ENCODE measurements at places on chromosomes 11 and 22.

DNA sequence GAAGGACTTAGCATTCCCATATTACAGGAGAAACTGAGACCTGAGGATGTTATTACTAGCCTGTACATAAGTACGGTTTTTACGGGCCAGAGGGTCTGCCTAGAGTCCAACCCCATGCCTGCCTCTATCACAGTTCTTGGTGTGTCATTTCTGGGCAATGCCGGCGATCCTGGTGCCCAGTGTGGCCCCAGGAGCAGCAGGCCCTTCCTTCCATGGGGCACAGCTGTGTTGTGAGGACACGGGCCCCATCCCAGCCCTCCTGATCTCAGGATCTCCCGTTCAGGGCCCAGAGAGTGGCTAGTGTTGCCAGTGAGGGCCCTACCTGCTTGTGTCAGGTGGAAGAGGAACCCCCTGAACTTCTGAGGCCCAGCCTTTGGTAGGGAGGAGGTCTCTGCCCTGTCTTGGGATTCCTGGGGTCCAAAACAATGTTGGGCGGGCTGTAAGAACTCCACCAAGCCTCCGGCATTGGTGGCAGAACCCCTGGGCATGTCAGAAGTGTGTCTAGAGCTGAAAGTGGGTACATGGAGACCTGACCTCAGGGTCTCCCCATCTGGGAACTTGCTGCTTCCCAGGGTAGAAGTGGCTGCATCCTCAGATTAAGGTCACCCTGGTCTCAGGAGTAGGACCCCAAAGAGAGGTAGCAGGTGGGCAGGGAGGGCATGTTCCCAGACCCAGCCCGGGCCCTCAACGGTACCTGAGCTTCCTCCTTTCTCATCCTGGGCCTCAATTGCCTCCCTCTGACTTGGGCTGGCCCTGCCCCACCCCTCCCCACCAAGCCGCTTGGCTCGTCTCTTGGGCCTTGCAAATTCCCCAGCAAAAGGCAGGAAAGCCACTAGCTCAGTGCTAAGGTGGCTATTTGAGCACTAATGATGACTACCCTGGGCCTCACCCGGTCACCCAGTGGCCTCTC, 74.6 kb upstream of the KCNQ1OT1 start:
- DNase-seq, result no peak

- DNase-seq, result no peak
These were observed 17.6 kb downstream of the CHST1 start for GRCh38 chr11:45647786-45648185.

- no peak for DNase-seq
These were observed 11.2 kb downstream of the CCS start for GRCh38 chr11:66604155-66604554.

GRCh38 chr11:132200353-132200936, 830.0 kb downstream of the NTM start:
- no peak for DNase-seq

DNA sequence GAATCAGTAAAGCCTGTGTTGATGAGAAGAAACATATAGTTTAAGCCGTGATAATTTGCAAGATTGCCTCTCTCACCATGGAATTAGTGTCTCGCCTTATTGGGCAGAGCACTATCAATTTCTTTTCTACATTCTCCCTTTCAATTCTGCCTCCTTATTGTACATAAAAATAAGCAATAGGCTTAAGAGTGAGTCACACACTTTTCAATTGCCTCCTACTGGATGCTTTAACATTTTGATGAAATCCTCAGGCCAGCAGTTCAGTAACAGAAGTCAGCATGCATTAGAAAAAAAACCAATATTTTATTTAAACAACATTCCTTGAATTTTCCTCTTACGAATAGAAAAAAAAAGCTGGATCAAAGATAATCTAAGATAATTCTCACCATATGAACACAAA, 33.8 kb upstream of the VWA5A start:
- DNase-seq, result no peak

GRCh38 chr11:81388326-81388725, 1345.3 kb downstream of the FAM181B start:
- no peak for DNase-seq

DNA sequence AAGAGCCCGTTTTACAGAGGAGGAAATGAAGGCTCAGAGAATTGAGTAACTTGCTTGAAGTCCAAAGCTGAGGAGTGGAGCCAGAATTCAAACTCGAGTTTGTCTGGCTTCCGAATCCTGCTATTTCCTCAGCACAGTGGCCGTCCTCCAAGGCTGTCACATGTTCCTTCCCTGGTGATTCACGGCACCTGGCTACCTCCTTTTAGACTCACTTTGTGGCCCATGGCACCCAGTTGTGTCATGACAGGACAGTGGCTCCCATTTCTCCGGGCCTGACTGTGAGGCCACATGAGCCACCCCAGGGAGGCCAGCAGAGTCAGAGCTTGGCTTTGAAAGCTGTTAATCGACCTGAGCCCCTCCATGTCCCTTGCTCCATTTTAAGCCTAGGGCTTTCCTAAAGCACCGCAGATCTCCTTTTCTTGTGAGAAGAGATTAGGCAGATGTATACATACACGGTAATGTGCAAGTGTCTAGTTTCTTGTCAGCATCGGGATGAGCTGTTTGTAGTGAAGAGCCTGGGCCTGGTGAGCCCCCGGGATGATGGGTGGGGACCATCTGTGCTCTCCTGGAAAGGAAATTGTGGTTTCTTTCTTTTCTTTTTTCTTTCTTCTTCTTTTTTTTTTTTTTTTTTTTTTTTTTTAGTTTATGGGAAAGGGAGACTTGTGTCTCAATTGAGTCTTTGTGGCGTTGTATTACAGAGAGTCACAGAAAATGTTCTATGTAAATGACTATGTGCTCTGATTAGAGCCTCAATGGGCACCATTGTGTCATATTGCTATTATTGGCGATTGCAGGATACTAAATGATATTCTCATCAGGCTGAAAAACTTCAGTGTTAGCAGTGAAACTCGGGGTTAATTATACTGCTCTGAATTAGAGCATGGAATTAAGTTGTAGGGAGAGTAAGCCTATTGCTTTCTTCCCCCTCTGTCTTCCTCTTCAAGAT, 54.8 kb downstream of the PTPRJ start:
- no peak for DNase-seq

- no peak for DNase-seq
These were observed 15.3 kb downstream of the RTN4RL2 start for GRCh38 chr11:57475671-57476046.

DNA sequence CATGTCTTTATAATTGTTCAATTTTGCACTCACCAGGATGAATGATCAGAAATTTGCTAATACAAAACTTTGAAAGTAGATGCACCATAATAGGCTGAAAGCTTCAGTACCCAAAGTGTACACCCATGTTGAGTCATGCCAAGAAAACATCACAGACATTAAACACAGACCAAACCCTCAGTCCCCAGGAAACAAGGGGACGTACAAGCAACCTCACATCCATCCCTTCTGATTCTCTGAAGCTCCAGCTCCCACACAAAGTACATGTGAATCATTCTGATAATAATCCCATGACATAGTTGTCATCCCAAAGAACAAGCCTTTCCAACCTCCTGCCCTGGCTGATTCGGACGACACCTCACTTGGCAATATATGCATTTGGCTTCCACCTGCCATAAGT, 183.8 kb downstream of the SNX19 start:
- no peak for DNase-seq

- DNase-seq, result no peak
These were observed 86.5 kb downstream of the MN1 start for GRCh38 chr22:27715106-27715505.

DNA sequence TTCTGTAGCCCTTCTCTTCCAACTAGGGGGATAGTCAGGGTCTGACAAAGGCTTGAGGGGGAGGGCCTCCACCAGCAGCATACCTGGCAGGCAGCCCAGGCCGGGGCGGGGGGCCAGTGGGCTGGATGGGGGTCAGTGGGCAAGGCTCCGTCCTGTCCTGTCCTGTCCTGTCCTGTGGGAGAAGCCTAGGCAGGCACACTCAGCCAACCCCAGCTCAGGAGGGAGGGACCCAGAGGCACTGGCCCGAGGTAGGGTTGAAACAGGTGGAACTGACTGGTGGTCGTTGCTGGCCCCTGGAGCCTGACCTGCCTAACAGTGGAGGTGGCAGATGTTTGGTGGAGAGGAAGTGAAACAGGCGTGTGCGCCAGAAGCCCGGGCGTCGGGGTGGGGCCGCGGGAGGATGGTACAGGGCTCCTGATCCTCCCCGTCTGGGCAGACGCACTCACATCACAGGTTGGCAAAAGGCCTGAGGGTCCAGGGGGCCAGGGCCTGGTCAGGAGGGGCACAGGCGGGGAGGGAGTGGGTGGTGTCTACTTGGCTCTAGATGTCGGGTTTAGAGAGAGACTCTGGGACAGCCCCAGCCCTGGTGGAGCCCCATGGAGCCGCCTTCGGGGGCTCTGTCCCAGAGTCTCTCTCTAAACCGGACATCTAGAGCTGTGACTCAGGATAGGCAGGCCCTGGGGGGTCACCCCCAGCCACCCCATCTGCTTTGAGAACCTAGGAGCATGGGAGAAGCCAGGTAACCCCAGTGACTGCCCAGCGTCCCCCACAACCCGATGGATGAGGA, 32.5 kb upstream of the GRAMD4 start:
- no peak for DNase-seq

GRCh38 chr11:61976420-61976800, 9.0 kb upstream of the FTH1 start:
- no peak for DNase-seq

DNA sequence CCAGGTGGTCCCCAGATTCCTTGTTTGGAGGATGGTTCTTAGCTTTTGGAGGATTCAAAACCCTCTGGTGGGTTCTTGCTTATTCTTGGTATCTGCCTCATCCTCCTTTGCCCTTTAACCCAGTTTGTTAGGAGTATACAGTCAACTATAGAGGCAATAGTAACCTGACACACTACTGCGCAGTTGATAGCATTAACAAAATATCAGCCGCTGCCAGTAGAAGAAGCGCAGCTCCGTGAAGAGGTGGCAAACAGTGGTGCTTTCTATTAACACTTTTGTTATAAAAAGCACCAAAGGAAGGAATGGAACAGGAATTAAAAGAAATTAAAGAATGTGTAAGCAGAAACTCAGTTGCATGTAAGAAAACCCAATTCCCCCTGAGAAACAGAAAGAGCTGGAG, 29.3 kb downstream of the SLC22A25 start:
- DNase-seq, result no peak

GRCh38 chr11:47280099-47280498, 10.2 kb downstream of the MADD start:
- no peak for DNase-seq

- DNase-seq, result no peak
These were observed 3.4 kb downstream of the SIK2 start for GRCh38 chr11:111605681-111606080.

GRCh38 chr11:93604008-93604660, 57.3 kb upstream of the CEP295 start:
- DNase-seq, result no peak

DNA sequence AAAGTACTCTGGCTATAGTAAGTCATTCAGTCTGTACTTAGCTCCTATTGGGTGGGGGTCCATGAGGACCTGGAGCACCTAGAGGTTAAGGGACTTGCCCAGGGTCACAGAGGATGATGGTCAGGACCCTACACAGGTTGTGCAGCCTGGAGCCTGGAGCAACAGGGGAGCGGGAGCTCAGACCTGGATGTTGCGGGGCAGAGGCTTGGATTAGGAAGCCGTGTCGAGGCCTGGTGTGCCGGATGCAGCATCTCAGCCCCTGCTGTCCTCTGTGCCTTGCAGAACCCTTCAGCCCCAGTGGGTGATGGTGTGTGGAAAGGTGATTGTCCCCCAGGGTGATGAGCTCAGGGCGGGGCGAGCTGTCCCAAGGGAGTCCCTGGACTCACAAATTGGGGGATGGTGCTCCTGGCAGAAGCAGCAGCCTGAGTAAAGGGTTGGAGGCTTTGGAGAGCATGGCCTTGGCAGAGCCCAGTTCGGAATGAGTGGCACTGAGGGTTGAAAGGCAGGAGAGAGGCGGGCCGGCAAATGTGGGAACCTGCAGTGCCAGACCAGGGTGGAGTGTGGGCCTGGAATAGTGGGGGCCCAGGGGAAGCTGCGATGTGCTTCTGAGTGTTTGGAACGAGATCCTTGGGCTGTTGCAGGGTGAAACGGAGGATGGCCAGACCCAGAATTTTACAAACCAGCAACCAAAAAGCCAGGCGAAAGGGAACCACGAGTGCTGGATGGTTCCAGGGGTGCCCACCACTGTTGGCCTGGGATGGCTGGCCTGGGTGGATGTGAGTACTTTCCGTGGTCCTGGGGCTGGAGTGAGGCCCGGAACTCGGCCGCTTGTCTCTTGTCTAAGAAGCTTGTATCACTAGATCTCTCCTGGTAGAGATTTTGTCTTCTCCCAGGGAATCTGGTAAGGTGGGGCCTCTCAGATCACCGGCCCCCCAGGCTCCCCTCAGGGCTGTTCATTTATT, 2.9 kb downstream of the TPCN2 start:
- no peak for DNase-seq
